Stimulated activated CD4-positive, alpha-beta T cell treated with anti-CD3 and anti-CD28 coated beads, Interleukin-15, amount 100 ng/mL, for 24 hours (primary cell): ENCODE measurements at places on chromosomes 7 and 10.
A peak's percentile ranks its signal among the peaks of the same experiment; 100 is the strongest.

DNA sequence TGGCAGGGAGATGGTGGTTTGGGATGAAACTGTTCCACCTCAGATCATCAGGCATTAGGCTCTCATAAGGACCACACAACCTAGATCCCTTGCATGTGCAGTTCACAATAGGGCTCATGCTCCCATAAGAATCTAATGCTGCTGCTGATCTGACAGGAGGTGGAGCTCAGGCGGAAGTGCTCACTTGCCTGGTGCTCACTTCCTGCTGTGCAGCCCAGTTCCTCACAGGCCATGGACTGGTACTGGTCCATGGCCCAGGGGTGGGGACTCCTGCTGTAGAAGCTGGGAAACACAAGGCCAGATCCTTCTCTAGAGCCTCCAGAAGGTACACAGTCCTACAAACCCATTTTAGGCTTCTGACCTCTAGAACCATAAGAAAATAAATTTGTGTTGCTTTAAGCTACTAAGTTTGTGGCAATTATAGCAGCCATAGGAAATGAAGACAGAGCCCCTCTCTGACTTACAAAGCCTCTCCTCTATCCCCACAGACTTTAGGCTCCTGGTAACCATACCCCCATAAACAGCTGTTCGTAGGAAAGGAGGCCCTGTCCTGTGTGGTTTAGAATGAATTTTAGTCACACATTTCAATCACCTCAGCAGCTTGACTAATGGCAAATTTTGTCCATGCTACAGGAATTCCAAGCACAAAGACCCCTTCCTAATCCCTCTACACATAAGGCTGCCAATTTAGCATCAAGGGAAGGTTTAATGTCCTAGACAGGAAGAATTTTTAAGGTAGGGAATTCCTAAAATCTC is 206.1 kb upstream of the PHYHIPL start:
- no peak for DNase-seq

GRCh38 chr10:91352760-91353159 is 57.4 kb upstream of the HECTD2 start:
- DNase-seq, result no peak

GRCh38 chr10:75788394-75789205 is 357.2 kb downstream of the LRMDA start:
- no peak for DNase-seq

GRCh38 chr10:99621454-99622251 is 1.4 kb upstream of the SLC25A28 start:
- no peak for DNase-seq

GRCh38 chr7:77651575-77652162 is 44.6 kb upstream of the RSBN1L start:
- peak; percentile 28 for DNase-seq
